ENCODE measurements at places on chromosomes 12 and 14.

DNA sequence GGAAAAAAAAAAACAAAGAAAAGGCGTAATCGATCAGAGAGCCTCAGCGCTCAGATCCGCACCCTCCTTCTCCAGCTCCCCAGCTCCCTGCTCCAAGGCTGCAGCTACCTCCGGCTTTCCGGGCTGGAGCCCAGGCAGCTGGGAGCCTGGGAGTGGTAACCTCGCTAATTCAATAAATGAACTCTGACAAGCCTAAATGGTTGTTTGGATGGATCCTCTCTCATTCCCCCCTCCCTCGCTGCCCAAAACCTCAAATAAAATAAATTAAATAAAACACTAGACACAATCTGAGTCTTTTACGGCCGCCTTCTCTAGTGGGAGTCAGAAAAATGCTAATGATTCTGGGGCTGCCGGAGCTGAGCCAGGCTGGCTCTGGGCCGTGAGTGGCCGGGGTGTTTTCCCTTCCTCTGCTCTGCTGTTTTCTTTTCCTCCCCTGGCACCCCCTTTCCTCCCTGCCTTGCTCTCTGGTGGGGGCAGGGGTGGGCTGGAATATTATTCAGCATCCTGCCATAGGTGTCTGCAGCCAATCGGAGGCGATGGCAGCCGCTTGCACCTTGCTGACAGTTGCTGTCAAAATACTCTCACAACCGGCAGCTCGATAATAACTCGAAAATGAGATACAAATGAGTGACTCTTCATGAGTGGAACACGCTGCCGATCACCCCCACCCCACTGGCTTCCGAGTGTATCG, 76.1 kb downstream of the RBM19 start:
- DNase-seq, result no peak

- peak; percentile 93 for DNase-seq
Observed at GRCh38 chr12:118135788-118136558, at the start of gene PEBP1. PEBP1 (plus strand) TSS chr12:118136124; CDS start chr12:118136210, 86 bp downstream.

DNA sequence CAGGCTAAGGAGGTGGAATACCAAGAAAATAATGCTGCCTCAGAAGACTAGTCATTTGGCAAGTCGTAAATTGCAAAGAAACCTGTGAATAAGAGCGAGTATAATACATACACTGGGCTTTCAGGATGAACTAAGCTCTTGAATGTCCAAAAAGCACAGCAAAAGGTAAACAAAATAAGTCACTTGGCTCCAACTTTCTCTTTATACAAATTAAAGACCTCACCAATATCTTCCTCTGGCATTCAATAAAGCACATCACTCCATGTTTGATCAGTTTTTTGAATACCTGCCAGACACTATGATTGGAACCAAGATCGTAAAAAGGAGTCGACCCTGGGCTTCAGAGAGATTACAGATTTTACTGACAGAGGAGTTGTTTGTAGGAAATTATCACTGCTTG, 3.5 kb downstream of the DICER1 start:
- no peak for DNase-seq

GRCh38 chr12:90366286-90366685, 588.7 kb downstream of the CCER1 start:
- no peak for DNase-seq

- no peak for DNase-seq
Observed at GRCh38 chr12:97075934-97076630, 169.0 kb downstream of the NEDD1 start.

DNA sequence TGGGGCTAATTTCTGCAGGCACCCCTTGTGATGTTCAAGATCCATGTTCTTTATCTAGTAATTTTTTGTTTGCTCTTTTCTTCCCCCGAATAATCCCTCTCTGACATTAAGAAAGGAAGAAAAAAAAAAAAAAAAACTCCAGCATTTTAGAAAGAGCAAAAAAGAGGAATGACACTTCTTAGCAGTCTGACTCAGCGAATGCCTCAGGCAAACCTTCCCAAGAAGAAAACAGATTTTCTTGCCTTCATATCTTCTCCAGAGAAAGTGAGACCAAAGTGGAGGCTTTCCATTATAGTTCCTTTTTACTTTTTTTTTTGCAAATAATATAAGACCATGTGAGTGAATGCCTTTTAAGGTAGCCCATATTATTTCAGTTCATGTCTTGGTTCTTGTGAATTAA, 479.0 kb upstream of the SYT1 start:
- DNase-seq, result no peak

- DNase-seq, result no peak
Observed at GRCh38 chr12:66072135-66072534, 58.4 kb downstream of the LLPH start.

GRCh38 chr12:60071759-60072191, 475.9 kb downstream of the SLC16A7 start:
- no peak for DNase-seq

GRCh38 chr12:70049596-70050360, 193.5 kb upstream of the CNOT2 start:
- no peak for DNase-seq

DNA sequence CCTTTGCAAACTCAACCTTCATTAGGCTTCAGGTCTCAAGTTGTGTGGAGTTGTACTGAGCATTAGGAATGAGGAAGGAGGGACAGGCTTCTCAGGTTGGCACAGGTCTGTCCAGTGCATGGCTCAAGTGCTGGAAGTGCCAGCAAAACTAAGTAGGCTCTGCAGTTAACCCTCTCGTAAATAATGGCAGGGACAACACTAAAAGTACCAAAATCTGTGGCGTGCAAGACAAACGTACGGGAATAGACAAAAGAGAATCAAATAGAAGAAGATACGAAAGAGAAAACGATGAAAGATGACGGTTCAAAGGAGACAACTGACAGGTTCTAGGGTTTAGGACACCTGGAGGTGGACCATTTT, 612 bp downstream of the TRAPPC6B start:
- DNase-seq, result no peak

DNA sequence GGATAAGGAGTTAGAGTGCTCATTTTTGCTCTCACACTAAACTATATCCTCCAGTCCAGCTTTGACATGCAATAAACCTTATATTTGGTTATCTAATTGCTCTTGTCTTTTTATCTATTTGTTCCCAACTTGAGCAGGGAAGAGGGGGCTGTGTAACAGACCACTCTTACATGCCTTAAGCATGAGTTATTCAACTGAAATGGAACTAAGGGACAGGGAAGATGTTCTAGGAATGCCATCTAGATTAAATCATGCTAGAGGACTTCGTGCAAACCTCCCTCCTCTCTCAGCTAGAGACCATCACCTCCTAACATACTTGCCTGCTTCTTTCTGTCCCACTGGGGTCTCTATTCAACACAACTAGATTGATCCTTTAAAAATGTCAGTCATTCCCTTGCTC, 20.6 kb downstream of the SPX start:
- no peak for DNase-seq

GRCh38 chr14:68949601-68949965, 29.5 kb downstream of the ACTN1 start:
- DNase-seq, result no peak

GRCh38 chr12:107439026-107439738, 246.4 kb upstream of the PWP1 start:
- no peak for DNase-seq

GRCh38 chr14:44149597-44149996, 357.5 kb downstream of the FSCB start:
- peak; percentile 6 for DNase-seq

- DNase-seq, result no peak
Observed at GRCh38 chr12:62722971-62723680, 211.8 kb downstream of the PPM1H start.

DNA sequence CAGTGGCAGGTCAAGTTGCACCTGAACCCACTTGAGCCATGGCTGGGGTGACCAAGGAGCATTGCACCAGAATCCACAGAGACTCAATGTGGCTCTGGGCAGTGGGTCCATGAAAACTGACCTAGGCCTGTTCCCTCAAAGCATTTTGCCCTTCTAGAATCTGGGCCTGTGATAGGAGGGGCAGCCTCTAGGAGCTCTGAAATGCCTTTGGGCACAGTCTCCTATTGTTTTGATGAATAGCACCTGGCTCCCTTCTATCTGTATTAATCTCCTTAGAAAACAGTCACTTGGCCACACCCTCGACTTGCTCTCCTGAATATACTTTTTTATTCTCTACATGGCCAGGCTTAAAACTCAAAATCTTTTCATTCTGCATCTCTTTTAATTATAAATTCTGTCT, 14.1 kb upstream of the KRAS start:
- DNase-seq, result no peak

DNA sequence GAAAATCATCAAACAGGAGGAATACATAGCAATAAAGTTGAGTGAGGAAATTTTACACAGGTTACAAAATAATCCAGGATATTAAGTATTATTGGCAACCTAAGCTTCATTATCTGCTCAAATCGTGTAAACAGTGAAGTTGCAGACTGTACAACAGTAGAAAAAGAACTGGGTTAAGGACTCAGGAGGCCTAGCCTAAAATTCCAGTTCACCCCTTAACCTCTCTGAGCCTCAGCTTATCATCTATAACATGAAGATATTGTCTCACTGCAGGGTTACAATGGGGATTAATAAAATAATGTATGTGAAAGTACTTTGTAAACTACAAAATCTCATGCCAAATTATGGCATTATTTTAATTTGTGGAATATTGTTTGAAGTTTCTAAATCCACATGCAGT, 26.0 kb downstream of the DDHD1 start:
- DNase-seq, result no peak

GRCh38 chr12:116969615-116970585, 59.1 kb downstream of the FBXW8 start:
- DNase-seq, result no peak

- DNase-seq, result peak; percentile 39
Observed at GRCh38 chr12:100672075-100672592, 98.7 kb downstream of the GAS2L3 start.

DNA sequence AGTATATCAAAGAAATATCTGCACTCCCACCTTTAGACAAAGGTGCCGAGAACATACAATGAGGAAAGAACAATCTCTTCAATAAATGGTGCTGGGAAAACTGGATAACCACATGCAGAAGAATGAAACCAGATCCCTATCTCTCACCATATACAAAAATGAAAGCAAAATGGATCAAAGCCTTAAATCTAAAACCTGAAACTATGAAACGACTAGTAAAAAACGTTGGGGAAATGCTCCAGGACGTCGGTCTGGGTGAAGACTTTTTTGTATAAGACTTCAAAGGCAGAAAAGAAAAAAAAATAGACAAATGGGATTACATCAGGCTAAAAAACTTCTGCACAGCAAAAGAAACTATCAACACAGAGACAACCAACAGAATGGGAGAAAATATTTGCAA, 83.8 kb downstream of the PPM1A start:
- no peak for DNase-seq

- no peak for DNase-seq
Observed at GRCh38 chr12:24599736-24600135, 349.2 kb downstream of the BCAT1 start.

DNA sequence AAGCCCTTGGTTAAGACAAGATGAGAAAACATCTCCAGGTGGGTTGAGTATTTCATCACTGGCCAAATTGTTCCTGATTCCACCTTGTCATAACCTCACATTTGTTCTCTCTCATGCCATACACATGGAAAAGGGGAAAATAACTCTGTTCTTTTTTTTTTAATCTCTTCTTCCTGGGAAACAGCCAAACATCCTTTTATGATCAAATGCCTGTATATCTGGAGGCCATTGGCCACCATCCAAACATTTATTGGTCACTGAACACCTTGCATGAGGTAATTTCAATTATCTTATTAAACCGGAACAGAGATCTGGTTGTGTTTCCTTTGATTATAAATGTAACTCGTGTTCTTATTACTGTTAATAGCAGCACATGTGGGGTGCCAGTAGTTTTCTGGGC, 469.6 kb downstream of the NPAS3 start:
- no peak for DNase-seq

GRCh38 chr14:47261350-47261749, 414.1 kb downstream of the MDGA2 start:
- DNase-seq, result no peak

GRCh38 chr12:105222284-105222655, 13.7 kb downstream of the APPL2 start:
- no peak for DNase-seq

DNA sequence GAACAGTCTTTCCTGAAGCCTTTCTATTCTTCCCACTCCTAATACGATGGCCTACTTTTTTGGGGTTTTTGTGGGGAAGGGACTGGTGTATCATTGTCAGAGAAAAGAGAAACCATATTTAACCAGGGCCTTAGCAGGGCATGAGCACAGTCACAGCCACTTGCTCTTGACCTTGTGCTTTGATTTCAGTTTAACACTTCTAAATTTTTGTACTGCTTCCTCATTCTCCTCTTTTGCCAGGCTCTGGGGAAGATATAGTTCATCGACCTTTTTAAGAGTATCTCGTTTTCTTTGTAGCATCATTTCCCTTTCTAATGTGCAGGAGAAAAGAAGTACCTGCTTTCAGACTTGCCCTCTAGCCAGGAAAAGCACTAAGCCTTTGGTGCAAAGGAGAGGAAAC, 2.2 kb downstream of the ZBTB1 start:
- DNase-seq, result no peak

- DNase-seq, result no peak
Observed at GRCh38 chr12:122184517-122184916, 1.6 kb downstream of the LRRC43 start.

DNA sequence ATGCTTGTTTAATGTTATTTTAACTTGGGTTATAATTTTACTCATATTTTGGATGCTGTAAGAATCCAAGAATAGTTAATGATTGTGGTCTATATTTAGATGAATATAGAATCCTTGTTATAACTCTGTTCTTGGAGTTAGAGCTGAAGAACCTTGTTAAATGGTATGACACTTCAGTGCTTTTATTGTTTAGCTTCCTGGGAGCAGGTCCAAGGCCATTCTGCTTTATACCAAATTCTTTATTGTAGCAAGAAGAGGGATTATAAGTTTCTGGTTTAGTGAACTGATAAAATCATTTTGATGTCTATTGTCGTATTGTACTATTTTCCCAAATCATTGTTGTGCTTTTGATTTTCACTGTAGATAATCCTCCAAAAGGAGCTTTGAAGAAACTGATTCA, 69.4 kb downstream of the MIA2 start:
- no peak for DNase-seq

DNA sequence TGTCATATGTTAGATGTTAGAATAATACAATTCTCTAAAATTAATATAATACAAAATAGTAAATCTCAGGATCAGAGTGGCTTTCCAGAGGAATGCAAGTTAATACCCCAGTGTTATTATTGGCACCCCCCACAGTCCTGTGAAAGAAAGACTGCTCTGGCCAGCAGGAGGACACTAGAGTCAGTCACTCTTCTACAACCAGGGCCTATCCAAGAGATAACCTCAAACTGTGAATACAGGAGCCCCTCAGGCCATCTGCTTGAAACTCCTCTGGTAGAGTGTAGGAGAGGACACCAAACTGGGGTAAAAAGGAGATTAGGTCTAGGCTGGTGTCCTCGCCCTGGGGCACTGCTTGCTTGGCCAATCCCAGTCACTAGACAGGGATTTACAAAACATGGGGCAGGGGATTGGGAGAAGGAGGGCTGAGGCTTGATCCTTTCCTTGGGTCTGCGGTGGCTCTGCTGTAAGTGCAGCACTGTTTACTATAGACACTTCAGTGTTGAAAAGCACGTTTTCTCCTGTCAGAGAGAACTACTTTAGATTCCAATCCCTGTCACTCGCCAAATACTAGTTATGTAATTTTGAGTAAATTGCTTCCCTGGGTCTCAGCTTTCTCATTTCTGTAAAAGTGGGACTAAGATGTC, 44.5 kb upstream of the PTPRR start:
- no peak for DNase-seq
